EH (cell line): ENCODE measurements at places on chromosomes 5 and 9.
A peak's percentile ranks its signal among the peaks of the same experiment; 100 is the strongest.

- no peak for DNase-seq
Observed at GRCh38 chr9:83285445-83286225, 222.7 kb upstream of the RASEF start.

- DNase-seq, result no peak
Observed at GRCh38 chr9:5191985-5192384, 6.5 kb upstream of the INSL6 start.

- peak; percentile 61 for DNase-seq
Observed at GRCh38 chr5:52867809-52868208, 80.1 kb downstream of the ITGA1 start.

- DNase-seq, result no peak
Observed at GRCh38 chr5:169200125-169200778, 100.7 kb downstream of the SLIT3 start.

DNA sequence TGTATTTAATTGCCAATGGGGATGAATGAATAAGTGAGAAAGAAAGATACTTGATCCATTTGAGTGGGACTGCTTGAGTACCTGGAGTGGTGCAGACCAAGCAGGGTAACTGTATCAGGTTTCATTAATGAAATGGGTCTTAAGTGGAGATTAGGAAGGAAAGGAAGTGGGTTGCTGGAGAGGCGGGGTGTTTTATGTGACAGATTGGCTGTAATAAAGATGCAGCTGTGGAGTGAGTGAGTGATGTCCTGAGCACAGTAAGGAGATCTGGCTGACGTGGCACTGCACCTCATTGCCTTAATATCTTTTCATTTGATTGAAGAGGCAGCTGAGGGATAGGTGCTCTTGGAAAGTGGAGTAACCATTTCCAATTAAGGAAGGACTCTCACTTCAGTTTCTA is 161.0 kb upstream of the CCDC152 start:
- DNase-seq, result no peak

DNA sequence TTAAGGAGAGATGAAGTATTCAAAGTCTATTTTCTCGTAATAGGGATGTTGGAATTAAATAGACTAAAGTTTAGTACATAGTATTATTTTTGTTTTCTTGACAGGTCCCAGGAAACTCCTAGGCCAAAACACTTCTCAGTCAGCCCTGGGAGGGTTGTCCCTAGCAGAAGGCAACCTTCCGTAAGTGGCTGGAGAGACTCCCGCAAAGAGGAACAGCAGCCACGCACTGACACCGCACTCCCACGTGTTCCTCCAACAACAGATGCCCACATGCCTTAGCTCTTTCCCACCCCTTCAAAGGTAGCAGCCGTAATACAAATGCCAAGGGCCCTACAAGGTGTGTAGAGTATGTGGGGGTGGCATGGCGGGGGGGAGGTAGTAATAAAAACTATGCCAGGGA is 28.4 kb downstream of the PCDHGC5 start:
- DNase-seq, result no peak

DNA sequence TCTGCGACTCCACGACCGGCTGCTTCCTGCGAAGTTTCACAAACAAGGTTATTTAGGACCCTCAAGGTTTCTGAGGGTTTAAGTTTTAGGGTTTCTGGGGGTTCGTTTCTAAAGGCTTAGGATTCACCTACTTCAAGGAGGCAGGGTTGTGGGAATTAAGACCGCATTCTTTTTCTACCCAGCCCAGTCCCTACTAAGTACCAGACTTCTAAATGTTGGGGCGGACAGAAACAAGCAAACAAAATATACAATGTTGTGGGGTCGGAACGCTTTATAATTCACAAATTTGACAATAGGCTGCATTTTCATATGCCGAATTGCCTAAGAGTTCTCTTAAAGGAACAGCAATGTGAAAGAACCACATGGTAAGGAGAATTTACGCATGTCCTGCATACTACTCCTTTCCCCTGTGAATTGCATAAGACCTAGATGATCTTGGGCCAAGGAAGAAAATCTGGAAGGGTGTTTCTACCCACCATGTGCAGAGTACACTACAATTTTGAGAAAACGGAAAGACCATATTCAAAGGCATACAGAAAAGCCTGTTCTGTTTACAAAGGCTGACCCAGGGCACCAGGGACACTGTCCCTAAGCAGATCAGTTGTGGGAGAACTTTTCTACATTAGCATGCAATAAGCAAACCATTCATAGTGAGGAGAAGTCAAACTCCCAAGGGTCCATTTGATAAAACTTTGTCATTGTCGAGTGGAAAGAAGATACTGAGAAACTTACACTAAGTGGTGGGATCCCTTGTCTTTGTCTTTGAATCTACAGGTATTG is 457.3 kb downstream of the RAB3C start:
- DNase-seq, result no peak

- DNase-seq, result no peak
Observed at GRCh38 chr5:25568989-25569625, 924.3 kb upstream of the CDH10 start.

GRCh38 chr5:58286741-58287140 is 173.1 kb downstream of the PLK2 start:
- no peak for DNase-seq

DNA sequence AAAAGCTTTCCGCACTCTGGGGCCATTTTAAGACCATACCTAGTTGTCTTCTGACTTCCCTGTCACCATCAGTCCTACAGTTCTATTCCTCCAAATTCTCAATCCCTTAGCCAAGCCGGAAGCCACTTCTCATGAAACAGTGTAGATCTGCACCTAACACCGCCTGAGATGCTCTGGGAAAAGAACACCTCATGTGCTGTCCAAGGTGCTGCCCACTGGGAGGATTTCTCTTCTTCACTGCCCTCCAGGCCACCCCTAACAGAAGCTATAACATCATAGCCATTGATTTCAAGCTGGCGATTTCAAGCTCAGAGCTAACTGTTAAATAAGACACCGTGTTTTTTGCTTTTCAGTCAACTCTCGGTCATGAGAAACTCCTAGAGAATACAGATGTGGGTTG is 559.3 kb downstream of the CCDC171 start:
- peak; percentile 25 for DNase-seq

- no peak for DNase-seq
Observed at GRCh38 chr5:124001036-124001615, 489.1 kb downstream of the CSNK1G3 start.
